ENCODE measurements at places on chromosomes 2 and 18.
A peak's percentile ranks its signal among the peaks of the same experiment; 100 is the strongest.

DNA sequence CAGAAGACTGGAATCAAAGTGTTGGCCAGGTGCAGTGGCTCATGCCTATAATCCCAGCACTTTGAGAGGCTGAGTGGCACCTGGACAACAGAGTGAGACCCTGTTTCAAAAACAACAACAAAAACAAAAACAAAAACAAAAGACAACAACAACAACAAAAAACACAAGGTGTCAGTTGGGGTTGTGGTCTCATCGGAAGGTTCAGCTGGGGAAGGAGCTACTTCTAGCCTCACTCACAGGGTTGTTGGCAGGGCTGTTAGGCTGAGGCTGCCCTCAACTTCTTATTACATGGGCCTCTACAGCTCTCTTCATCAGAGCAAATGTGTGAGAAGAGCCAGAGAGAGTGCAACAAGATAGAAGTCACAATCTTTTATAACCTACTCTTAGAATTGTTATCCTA is 34.6 kb upstream of the CAB39 start:
- DNase-seq = no peak

GRCh38 chr18:45526114-45526841 is 89.0 kb upstream of the SLC14A2 start:
- DNase-seq = peak; percentile 60

GRCh38 chr2:101628030-101628392 is 69.5 kb upstream of the MAP4K4 start:
- no peak for DNase-seq

DNA sequence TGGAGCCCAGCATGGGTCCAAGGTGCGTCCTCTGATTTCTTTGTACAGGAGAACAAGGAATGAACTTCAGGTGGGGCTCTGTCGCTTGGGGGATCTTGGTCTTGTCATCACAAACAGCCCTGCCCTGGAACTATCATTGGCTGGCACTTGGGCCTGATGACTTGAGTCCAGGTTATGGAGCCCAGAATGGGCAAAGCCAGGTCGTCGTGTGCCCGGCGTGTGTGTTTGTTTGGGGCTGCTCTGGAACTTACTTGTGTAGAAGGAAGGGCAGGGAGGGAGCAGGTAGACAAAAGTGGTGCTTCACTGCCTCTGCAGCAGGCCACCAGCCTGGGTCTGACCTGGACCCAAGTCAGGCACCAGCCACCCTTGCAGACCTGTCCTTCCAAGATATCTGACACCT is 306.3 kb upstream of the HS6ST1 start:
- DNase-seq = no peak

- DNase-seq = no peak
These were observed 21.3 kb upstream of the FAM117B start for GRCh38 chr2:202613479-202613878.

DNA sequence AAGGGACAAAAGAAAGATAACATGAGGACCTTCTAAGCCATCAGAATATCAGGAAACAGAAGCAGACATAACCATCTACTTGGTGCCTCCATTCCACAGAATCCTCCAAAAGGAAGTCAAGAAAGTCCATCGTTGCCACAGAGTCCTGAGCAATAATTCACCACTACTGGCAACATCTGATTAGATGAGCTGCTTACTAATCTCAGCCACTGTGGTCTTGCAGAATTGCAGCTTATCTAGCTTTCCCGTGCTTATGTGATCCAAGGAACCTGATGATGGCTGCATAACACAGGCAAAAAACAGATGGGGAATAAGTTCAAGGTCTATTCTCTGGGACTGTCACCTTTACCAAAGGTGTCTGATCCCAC is 278.5 kb downstream of the AFF3 start:
- no peak for DNase-seq

DNA sequence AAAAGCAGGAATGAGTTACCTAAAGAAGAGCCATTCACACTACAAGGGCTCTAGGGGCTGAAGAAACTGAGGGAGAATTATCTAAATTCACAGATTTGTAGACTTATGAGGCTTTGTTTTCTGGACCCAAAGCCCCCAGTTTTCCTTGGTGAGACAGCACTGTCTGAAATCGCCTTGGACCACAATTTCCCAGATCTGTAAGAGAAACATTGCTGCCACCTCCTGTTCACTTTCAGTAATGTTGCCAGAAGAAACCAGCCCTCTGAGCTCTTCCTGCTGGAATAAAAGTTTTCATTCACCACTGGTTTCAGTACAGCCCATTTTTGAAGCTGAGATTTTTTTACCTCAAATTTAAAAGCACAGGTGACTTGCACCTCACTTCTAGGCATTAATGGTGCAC is 169.2 kb downstream of the CDH20 start:
- peak; percentile 61 for DNase-seq

DNA sequence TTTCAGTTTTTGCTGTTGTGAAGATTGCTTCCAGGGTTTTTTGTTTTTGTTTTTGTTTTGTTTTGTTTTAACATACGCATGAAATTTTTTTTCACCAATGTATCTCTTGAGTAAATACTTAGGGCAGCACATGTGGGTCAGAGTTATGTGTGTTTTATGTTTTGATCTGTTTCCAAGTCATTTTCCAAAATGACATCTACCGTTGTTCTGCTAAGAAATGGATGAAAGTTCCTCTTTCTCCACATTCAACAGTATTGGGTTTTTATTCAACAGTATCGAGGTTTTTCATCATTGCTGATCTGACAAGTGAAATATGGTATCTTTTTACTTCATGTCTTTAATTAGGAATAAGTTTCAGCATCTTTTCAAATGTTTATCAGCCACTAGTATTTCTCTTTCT is 16.7 kb downstream of the RNF144A start:
- DNase-seq = no peak

DNA sequence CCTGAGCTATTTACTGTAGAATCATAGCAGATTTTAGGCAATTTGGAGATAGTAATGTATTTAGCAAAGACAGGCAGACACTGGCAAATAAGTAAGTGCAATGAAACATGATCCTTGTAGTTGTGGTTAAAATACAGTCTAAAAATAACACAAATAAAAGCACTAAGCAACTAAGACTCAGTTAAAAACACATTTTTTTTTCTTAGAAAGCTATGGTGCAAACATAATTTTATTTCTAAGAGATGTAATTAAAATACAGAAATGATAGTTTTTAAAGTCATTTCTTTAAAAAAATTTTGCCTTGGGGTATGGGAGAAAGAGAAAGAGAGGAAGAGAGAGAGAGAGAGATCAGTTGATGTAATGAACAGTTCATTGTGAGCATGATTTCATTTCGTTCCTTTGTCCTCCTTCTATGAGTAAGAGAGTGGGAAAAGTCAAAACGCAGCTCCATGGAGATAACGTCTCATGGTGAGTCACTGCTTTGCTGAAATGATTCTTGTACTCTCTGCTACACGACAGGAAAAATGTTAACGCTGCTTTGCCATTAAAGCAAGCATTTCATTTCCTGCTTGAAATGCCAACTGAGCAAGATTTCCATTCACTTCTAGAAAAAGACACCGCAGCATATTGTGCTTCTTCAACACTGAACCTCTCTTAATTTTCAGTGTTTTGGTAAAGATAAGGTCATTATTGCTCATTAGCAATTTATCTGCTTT is 61.3 kb upstream of the PGAP1 start:
- DNase-seq = peak; percentile 95

DNA sequence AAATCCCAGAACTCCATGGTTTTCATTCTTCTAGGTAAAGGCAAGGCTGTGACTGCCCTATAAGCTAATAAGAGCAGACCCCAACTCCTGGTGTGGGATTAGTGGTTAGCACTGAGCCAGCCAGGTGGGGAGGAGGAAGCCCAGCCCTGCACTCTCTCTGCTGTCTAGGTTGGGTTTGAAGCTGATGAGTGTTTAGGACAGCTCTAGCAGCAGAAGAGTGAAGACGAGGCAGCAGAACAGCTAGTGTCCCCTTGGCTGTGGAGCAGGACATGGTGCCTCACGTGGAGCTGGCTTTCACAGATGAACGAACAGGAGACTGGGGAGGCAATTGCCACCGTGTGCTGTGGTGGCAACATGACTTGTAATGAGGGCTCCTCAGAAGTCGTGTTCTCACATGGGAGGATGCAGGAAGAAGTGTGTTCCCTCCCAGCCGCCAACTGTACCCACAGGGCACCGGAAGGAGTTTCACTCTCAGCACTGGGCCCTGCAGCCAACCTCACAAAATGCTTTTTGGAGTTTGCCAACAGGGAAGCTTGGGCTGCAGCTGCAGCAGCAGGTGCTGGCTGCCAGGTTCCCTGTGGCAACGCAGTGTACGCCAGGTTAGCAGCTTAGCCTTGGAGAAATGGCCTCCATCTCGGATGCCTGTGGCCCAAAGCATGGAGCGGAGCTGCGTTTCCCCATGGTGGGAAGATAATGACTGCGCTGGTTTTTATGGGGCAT is 328.2 kb downstream of the SETBP1 start:
- no peak for DNase-seq

GRCh38 chr2:219215871-219216534 is 2.8 kb downstream of the ABCB6 start:
- no peak for DNase-seq

- no peak for DNase-seq
These were observed 10.2 kb downstream of the AFTPH start for GRCh38 chr2:64534363-64534762.

DNA sequence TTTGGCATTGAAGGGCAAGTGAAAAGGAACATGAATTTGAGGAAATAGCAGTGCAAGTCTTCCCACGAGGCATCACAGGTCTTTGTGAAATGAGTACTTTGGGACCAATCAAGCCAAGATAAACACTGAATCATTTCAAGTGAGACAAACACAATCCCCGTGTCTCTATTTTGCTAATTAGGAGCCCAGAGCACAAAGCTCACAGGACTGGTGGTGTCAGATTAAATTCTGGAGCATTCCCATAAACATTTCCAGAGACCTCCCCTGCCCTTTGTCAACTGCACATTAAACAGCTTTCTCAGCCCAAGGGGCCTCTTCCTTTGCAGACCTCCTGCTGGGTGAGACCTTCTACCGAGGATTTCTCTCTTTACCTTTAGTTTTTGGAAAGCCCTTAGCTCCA is 50.7 kb downstream of the DAPL1 start:
- DNase-seq = no peak

DNA sequence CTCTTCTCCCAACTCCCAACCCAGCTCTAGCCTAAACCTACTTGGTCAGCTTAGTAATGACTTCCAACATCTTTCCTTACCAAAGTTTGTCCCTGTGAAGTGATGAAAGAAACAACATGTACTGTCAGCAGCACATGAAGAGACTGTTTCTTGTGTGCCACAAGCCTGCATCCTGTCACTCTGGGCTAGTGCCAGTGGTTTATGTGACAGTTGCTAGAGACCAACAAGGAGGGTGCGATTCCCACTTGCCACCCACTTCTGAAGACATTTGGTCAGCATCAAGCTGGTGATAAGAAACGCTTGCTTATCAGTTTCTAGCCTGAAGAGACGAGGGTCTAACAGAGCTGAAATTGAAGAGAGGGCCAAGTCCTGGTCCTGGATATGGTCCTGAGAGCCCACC is 132.6 kb downstream of the COL4A4 start:
- no peak for DNase-seq

- no peak for DNase-seq
These were observed 90.8 kb downstream of the EPAS1 start for GRCh38 chr2:46387886-46388515.

DNA sequence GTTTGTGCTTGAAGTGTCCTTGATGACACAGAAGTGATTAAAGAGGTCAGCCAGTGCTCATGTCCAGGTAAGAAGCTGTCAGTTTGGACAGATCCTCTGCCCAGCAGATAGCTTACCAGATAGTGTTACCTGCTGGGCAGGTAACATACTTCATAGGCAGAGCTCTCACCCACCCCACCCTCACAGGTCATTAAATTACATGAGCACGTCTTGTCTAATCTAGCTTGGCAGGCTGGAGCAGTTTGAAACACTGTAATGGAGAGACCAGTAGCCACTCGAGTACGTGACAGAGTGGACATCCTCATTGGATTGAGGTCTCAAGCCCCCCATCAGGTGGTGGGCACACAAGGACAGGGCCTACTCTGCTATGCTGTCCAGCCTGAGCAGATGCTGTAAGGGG is 27.1 kb downstream of the TTC32 start:
- DNase-seq = no peak

GRCh38 chr2:70133491-70134322 is 46.4 kb downstream of the PCBP1 start:
- DNase-seq = no peak

- DNase-seq = no peak
These were observed 347.1 kb downstream of the TNS1 start for GRCh38 chr2:217655651-217656050.

DNA sequence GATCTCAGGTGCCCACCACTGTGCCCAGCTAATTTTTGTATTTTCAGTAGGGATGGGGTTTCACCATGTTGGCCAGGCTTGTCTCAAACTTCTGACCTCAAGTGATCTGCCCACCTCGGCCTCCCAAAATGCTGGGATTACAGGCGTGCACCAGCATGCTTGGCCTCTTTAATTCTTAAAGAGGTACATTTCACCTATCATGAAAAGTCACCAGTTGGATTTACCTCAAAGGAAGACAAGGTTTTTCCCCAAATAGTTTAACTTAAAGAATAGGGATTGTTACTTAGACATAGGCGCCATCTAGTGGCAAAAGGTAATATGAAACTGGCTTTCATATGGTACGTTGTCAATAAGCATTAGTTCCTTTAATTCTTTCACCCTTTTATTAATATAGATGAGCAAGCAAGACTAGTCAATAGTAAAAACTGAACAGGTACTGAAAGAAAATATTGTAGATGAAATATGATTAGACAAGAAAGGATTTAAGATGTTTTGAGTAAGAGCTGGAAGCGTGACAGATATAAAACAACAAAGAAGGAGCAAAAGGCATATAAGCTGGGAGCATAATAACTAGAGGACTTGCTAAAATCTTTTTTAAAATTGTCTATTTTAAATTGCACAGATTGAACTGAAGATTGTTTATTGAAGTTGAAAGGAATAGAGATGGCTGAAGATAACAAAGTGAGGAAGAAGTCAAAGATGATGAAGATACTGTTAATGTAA is 35.0 kb upstream of the PSMD14 start:
- DNase-seq = peak; percentile 48

DNA sequence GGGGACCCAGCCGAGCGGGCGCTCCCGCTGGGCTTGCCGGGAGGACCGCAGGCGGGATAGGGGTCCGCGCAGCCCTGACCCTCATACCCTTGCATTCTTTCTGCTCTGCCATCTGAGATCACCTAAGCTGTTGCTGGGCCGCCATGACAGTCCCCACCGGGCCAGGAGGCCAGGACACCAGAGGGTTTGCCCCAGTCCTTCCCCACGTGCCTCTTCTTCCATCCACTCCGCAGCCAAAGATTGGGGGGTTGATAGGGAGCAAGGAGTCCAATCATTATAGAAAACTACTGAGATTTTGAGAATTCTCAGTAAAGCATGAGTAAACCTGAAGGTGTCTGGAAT is 453 bp upstream of the GRB14 start:
- no peak for DNase-seq

- peak; percentile 70 for DNase-seq
These were observed 23.4 kb downstream of the MBOAT2 start for GRCh38 chr2:8980096-8980495.

DNA sequence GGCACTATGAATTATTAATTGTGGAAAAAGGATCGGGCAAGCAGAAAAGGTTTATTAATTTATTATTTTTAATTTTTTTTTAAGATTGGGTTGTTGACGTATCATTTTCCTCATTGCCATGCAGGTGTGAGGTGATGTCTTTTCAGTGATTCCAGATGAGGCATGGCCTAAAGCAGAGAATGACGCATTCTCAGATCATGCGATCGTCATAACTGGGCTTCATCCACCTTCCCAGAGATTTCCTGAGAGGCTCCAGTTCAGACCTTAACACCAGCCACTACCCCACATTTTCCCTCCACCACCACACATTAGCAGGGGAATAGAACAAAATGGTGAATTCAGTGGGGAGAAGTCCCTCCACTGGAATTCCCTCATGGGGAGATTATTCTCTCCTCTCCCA is 518.4 kb upstream of the SPHKAP start:
- DNase-seq = no peak

All from fibroblast of skin of abdomen (primary cell).